Naive thymus-derived CD8-positive, alpha-beta T cell (primary cell): ENCODE measurements at places on chromosomes 13 and 19.
A peak's percentile ranks its signal among the peaks of the same experiment; 100 is the strongest.

GRCh38 chr13:29684441-29684840 is 89.0 kb upstream of the SLC7A1 start:
- no peak for DNase-seq

GRCh38 chr19:56884441-56884840 is 43.9 kb upstream of the PEG3 start:
- no peak for DNase-seq

GRCh38 chr13:98842070-98842469 is 89.6 kb upstream of the SLC15A1 start:
- no peak for DNase-seq

- DNase-seq, result no peak
Observed at GRCh38 chr19:51994048-51994644, 7.5 kb upstream of the ZNF350 start.

DNA sequence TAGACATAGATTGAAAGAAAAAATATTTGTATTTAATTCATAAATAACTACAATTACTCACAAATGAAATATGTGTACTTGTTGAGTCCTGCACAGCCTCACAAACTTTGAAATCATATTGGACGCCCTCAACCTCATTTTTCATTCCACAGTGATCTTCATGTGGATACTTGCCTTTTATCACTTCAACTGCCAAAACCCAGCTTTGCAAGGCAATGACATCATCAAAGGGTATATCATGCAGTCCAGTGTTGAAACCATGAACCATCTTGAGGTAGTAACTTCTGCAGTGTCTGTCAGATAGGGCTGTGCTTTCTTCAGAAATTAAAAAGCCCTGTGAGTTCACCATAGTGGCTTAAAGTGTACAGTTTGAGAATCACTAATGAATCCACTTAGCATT is 82.2 kb downstream of the HS6ST3 start:
- no peak for DNase-seq

- no peak for DNase-seq
Observed at GRCh38 chr13:110216398-110217041, 90.4 kb downstream of the COL4A1 start.

DNA sequence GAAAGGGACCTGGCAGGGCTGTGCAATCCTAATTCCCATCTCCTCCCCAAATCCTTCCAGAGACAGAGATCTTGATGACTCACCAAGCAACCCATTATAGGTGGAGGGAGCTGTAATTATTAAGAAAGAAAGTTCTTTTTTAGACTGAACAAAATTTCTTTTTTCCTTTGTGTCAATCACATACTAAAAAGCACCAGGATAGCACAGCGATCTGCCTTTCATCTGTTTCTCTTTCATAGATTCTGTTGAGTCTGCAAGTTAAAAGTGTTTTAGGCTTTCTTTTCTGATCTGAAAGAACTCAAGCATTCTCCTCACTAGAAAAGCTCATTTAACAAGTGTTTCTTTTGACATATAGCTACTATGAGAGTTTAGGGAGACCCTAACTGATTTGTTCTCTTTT is 222.8 kb downstream of the DCT start:
- no peak for DNase-seq

GRCh38 chr19:50835103-50835784 is 1.9 kb upstream of the KLK15 start:
- no peak for DNase-seq

DNA sequence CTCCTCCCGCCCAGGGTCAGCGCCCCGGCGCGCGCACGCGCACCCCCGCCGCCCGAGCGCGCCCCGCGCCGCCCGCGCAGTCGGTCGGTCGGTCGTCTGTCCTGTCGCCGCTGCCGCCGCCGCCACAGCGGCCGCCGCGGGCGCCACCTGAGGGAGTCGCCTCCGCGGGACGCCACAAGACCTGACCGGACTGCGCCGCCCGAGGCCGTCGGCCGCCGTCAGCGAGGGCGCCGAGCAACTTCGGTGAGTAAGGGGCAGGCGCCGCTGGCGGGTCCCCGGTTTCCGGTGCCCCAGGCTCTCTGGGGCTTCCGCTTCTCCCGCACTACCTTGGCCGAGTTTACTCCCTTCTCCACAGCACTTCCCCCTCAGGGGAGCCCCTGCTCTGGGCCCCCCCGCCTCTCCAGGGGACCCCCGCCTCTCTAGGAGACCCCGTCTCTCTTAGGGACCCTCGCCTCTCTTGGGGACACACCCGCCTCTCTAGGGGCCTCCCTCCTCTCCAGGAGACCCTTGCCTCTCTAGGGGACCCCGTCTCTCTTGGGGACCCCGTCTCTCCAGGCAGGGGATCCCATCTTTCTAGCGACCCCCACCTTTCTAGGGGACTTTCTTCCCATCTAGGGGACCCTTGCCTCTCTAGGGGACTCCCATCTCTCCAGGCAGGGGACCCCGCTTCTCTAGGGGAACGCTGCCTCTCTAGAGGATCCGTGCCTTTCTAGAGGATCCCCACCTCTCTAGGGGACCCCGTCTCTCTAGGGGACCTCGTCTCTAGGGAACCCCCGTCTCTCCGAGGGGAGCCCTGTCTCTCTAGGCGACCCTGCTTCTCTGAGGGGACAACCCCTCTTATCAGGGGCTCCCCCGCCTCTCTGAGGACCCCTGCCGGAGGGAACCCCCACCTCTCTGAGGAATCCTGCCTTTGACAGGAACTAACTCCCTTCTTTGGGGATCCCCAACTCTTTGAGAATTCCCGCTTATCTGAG is 19.3 kb upstream of the GATAD2A start:
- peak; percentile 32 for DNase-seq

GRCh38 chr19:48975947-48976847 is 11.1 kb downstream of the FTL start:
- DNase-seq, result peak; percentile 44

GRCh38 chr13:48580185-48580803 is 47.4 kb upstream of the RCBTB2 start:
- peak; percentile 62 for DNase-seq

DNA sequence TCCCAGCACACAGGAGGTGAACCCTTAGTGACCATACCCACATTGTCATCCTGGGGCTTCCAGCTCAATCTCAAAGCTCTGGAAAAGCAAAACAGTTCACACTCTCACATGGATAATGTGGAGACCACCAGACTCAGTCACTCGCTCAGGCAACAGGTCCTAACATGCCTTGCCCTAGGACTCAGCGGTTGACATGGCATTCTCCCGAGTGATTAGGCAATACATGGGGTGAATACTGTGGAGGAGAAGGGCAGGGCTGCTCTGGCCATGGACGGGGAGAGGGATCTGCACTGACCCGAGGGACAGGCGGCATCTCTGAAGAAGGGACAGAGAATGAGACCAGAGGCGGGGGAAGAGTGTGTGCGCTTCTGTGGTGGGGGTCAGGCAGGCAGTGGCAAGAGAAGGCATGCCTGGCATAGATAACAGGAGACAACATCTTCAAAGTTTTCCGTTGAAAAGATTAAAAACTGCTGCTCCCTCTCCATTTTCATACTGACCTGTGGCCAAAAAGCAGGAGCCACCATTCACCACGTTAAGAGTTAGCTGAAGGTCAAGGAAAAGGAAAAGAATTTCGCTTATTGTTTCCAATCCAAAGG is 44.5 kb upstream of the EPHX3 start:
- DNase-seq, result no peak

DNA sequence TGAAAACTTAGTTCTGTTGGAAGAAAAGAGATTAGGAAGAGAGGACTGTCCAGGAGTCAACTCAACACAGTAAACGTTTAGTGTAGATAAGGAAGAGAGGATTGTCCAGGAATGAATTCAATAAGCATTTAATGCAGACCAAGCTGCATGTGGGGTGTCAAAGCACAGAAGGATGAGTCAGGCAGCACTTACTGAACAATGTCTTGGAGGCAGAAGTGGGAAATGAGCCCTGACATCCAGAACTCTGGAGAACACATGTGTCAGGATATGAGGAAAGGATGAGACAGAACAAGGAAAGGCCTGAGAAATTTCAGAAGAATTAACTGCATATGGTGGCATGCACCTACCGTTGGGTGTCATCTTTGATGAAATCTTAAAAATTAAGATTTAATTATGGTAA is 429.2 kb upstream of the HTR2A start:
- DNase-seq, result no peak

DNA sequence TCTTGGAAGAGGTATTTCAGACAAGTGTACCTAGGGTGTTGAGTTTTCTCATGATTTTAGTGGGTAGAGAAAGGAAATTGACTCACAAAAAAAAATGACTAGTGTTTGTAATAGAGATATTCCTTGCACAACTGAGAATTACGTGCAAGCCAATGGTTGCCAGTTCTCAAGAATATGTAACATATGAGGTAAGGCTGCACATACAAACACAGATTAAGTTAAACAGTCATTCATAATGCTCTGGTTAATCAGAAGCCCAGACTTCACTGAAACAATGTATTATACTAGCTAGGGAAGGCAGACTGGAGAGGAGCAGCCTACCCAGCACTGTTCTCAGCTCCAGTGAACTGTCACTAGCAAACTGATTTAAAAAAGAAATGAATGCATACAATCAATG is 418.3 kb downstream of the DIAPH3 start:
- DNase-seq, result no peak

GRCh38 chr13:50149214-50149613 is 134.0 kb downstream of the KCNRG start:
- DNase-seq, result no peak

DNA sequence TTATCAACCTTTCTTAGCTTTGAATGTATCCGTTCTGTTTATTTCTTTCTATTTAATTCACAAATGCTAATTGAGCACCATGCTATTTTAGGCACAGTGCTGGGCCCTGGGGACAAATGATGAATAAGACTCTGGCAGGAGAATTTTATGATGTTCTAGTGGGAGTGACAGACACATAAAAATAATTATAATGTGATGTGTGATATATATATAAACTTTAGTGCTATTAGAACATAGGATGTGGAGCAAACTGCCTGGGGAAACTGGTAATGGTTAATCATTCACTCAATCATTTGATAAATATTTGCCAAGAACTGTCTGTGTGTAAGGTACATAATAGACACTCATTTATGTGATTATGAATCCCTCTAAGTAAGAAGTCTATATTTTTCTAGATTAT is 50.7 kb upstream of the FRY start:
- no peak for DNase-seq

DNA sequence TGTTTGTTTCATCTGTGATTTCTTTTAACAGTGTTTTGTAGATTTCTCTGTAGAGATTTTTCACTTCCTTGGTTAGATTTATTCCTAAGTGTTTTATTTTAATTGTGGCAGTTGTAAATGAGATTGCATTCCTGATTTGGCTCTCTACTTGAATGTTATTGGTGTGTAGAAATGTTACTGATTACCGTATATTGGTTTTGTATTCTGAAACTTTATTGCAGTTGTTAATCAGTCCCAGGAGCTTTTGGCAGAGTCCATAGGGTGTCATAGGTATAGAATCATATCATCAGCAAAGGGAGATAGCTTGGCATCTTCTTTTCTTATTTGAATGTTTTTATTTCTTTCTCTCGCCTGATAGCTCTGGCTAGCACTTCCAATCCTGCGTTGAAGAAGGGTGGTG is 1386.7 kb downstream of the SLITRK5 start:
- no peak for DNase-seq

GRCh38 chr13:40137400-40137799 is 481.9 kb downstream of the COG6 start:
- DNase-seq, result no peak

DNA sequence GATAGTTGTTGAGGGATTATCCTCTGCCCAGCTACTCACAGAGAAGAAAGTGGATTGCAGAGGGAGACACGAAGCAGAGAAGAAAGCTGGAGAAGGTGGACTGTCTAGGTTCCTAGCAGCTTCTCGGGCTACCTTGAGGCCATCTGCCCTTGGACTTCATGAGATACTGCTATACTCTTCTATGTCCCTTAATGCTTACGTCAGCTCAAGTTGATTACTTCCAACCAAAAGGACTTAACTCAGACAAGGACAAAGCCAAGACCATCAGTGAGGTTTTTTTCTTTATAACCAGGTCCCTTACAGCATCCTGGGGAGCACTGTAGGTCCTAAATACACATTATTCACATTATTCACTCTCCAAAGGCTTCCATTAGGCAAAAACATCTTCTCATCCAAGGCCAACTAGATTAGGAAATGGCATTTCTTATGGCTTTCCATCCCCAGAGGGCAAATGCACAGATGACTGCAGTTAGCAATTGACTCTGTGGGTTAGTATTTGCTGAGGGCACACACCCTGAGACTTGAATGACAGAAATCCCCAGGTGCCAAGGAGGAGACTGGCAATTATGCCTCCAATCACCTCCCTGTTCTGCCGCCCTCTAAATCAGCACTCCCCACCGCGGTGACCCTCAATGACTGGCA is 4.1 kb upstream of the UBE2L5 start:
- DNase-seq, result no peak
